Stimulated activated naive CD8-positive, alpha-beta T cell treated with anti-CD3 and anti-CD28 coated beads, Interleukin-15, amount 100 ng/mL, for 72 hours (primary cell): ENCODE measurements at places on chromosomes 7 and 10.
A peak's percentile ranks its signal among the peaks of the same experiment; 100 is the strongest.

GRCh38 chr7:156998988-156999957, 11.2 kb downstream of the MNX1 start:
- DNase-seq, result no peak

GRCh38 chr7:130500463-130500862, 8.6 kb downstream of the MEST start:
- DNase-seq, result no peak

DNA sequence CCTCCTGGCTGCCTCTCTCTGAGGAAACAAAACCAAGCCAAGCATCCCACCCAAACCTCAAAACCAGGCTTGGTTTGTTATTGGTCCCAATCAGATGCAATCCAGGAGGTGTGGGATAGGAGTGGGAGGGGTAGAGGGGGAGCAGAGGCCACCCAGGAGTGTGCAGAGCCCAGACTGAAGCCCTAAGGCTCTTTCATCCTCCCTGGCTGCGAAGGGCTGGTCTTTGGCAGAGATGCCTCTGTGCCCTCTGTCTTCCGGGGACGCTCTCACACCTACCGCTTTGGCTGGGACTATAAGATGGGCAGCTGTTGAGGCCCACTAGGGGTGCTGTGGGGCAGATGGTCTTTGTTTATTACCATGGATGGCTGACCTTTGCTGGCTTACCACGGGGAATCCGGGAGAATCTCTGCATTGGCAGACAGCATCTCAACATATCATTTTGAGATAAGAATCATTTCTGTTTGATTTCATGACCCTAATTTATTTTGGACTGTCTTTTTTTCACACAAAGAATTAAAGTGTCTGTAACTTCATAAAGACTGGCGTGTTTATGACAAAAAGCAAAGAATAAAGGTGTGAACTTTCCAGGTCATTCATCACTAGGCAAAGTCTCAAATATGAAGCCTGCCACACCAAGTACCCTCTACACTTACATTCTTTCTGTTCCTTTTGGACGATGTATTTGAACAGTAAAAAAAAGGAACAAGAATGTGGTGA, 6.5 kb upstream of the DENND2A start:
- peak; percentile 28 for DNase-seq

DNA sequence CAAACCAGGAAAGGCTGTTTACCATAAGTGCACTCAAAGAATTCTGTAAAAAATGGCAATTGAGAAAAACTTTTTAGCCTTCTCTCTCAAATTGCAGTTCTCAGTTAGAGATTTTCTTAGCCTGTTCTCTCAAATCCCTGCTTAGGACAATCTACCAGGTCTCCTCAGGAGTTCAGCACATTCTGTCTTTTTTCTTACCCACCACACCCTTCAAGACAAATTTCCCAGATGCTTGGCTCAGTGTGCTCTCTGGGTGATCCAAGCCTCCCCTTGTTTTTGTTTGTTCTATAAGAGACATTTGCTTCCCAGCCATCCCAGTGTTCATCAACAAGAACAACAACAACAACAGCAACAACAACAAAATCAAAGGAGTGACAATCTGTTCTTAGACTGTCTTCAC, 87.3 kb downstream of the MACC1 start:
- no peak for DNase-seq

DNA sequence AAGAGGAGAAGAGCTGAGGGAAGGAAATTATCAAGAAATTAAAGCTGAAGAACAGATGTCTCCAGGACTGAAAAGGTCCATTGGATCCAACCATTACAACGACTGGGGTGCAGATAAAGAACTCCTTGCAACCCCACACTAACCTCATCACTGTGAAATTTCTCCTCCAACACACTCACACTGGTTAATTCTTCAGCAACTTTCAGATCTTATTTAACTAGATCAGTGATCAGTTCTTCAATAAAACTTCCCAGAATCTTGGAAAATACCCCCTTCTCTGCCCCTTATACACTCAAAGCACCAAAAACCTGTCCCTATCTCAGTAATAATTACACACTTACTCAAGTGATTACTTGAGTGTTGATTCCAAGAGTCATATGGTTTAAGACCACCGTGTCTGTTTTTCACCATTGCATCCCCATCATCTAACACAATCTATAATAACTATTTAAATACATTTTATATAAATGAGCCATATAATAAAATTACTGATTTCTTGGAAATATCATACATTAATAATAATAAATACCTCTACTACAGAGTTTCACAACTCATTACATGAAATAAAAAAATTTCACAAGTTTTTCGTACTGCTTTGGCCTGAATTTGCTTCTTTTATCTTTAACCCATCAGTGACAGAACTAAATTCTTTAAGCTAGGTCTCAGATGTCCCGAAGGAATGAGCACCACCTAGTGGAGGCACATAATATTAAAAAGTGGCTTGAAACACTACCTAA, 123.7 kb downstream of the MPP7 start:
- DNase-seq, result peak; percentile 49

DNA sequence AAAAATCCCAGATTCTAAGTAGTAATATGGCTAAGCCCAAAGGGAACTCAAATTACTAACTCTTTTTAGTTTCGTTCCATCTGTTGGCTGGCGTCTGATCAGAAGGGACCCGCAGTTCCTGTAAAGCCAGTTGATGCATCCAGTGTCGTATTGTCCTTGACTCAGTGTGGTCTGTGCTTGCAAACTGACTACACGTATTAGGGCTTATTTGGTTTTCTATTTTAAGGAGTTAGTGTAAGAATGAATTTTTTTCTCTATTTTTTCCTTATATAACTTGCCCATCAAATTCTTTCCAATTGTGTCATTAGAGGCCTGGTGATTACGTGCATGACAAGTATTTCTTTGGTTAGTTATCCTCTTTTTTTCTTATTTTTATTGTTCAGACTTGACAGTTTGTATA, 9.7 kb downstream of the ABCA13 start:
- no peak for DNase-seq

- DNase-seq, result no peak
Observed at GRCh38 chr7:85133560-85133959, 53.3 kb downstream of the SEMA3D start.

GRCh38 chr10:7533657-7534479, 123.0 kb upstream of the SFMBT2 start:
- DNase-seq, result no peak

DNA sequence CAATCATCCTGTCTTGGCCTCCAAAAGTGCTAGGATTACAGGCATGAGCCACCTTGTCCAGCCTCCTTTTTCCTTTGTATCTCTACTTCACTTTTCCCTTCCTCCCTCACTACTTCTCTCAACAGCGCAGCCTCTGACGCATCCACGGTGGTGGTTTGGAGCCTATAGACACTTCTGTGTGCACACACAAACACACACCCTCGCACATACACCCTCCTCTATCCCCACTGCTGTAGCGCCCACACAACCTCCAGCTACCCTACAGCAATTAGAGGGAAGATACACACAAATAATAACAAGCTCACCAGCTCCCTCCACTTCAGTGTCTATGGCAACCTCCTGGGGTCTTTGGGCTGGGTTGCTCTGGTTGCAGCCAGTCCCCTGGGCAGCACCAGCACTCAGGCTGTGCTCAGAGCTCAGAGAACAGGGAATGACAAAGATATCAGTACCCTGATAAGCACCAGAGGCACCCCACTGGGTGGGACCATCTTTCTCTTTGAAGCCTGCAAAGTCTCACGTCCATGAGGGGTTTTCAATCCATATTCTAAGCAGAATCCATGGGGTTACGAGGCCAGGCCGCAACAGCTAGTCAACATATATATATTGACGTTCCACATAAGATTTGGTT, 3.3 kb upstream of the CAMK2G start:
- DNase-seq, result no peak

DNA sequence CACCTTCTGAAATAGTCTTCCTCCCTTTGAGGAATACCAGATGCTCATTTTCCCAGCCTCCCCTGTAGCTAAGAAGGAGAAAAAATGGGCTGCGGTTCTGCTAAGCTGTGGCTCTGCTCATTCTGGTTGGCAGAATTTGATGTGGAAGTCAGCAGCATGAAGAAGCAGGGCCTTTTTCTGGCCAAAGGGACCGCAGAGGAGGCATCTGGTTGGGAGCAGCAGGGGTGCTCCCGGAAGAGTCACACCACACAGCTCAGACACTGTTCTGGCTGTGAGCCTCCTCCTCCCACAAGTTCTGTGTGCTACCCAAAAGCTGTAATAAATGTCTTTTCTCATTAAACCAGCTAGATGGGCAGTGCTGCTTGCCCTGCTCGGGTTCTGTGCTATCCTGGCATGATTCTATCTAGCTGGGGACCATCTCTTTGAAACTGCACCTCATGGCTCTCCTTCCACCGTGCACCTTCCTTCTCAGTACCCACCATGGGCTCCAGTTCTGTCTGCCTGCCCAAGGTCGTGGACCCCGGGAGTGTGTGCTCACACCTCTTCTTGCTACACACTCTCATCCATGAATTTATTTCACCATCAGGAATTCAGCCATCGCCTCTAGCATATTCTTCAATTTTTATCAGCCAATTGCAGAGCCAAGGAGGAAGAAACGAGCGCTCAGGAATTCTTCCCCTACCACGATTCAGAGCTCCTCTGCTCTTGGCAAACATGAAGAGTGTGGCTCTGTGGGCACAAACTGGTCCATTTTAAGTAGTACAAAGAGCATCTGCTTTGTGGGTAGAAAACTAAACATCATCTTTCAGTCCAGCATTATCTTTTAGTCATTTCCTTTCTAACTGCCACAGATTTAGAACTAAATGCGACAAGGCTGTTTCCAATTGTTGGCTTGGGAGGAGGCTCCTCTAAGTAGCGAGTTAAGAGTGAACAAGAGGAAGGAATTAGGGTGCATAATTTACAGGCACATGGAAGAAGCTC, 76.9 kb downstream of the FAM171A1 start:
- DNase-seq, result no peak

- DNase-seq, result no peak
Observed at GRCh38 chr7:113294750-113295149, 176.4 kb upstream of the SMIM30 start.

GRCh38 chr10:116408719-116409118, 18.9 kb upstream of the PNLIPRP3 start:
- no peak for DNase-seq

DNA sequence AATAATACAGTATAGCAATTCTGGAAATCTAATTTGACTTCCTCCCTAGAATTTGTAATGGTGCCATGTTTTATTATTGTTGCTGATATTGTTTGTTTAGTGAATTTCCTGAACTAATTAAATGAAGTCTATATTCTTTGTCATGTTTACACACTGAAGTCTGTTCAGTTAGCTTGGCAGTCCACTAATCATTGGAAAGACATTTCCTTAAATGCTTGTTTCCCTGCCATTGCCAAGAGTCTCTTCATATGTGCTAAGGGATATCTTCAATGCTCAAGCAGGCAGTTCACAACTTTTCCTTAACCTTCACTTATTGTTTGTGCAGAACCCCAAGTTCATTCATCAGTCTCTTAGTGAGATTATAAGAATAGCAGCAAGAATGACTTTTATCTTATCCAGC, 755.3 kb downstream of the INHBA start:
- DNase-seq, result no peak

DNA sequence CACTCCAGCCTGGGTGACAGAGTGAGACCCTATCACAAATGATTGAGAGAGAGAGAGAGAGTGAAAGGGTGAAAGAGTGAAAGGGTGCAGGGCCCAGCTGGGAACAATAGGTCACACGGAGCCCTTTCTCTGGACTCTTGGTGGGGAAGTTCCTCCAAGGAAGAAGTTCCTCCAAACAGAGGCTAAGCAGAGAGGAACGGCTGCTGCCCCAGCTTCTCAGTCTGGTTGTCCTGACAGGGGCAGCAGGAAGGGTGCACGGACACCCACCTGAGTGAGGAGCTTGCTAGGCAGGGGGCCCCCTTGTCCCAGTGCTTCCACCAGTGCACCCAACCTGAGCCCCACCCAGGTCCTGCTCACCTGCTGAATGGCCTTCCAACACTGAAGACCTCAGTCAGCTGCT, 38.8 kb upstream of the MYL10 start:
- DNase-seq, result no peak

DNA sequence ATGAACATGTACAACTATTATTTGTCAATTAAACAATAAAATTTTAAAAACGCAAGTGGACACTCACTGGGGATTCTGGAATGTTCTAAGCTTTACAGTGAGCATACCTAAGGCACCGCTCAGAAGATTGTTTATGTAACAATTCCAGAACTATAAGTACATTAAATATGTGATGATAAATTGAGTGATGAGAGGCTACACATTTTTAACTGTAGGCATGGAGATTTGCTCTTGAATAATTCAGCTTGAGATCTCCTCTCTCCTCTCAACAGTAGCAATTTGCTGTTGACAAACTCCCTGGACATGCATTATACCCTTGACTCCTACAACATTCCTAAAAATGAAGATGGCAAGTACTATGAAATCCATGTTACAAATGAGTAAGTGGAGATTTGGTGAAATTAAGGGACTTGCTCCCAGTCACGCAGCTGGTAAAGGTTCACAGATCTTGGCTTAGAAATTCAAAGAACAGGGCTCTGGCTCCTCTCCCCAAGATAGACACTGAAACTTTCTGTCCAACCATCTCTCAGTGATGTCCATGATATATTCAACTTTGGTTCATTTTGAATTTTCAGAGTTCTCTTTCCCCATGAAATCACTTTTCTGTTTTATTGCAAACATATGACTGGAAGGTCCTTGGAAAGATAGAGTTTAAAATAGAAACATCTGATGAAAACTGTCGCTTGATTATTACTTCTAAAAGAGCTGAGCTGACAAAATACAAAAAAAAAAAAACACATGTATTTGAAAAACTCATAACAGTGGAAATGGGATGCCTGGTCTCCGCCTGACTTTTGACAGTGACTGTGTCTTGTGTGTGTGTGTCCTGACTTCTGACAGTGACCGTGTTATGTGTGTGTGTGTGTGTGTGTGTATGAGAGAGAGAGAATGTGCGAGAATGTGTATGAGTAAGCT, 488.3 kb downstream of the TNS3 start:
- DNase-seq, result no peak

- no peak for DNase-seq
Observed at GRCh38 chr7:40530292-40530691, 395.5 kb downstream of the SUGCT start.

DNA sequence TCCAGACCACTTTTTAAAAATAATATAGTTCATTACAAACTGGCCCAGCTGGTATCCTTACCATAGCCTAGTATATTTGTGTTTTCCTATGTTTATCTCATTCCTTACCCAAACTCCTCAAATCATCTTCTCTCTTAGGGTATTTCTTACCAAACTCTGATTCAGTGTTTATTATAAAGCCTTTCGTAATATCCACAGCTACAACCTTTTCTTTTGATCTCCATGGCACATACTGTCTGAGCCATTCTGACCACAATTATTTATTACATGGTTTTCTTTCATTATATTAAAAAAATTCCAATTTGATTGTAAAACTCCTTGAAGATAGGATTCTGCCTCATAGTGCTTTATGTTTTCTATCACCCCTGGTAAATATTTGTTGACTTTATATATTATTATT, 94.2 kb downstream of the LRMDA start:
- no peak for DNase-seq

- DNase-seq, result no peak
Observed at GRCh38 chr7:121603886-121604285, 207.8 kb upstream of the FAM3C start.

GRCh38 chr7:4742051-4742573, 33.3 kb upstream of the AP5Z1 start:
- no peak for DNase-seq
